ENCODE measurements at places on chromosomes 6 and 20.
A peak's percentile ranks its signal among the peaks of the same experiment; 100 is the strongest.

DNA sequence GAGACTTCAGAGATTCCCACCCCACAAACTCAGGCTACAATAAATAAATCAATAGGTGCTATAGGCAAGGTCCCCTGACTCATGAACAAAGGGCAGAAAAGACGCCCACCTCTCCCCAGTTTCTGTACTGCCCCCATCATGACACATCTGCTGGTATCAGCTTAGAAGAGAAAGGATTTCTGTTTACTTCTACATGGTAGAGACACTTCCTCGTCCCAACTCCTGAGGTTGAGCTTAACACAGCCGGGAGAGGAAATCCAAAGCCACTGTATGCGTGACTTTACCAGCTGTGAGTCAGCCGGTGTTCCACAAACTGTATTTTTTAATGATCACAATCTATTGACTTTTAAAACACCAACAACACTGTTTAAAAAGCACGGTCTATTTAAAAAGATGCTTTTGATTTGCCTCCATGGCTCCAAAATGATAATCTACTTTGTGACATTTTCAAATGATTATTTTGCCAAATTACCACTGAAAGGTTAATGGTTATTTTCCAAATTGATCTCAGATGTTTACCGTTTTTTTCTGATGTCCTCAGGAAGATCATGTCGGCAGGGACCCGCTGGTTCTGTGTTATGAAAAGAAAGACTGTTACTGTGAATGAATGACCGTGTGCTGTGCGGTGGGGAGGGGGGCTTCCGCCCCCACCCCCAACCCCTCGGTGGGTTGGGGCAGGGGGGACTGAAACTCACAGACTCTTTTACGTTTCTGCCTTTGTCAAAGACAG lies 72.5 kb downstream of the ATP9A start:
- DNase-seq: no peak

GRCh38 chr6:131651782-131652181 lies 14.7 kb downstream of the ENPP3 start:
- DNase-seq: no peak

- DNase-seq: no peak
These were observed 41.1 kb downstream of the ROS1 start for GRCh38 chr6:117384659-117385058.

- DNase-seq: no peak
These were observed 1.7 kb downstream of the CDK19 start for GRCh38 chr6:110813338-110814101.

DNA sequence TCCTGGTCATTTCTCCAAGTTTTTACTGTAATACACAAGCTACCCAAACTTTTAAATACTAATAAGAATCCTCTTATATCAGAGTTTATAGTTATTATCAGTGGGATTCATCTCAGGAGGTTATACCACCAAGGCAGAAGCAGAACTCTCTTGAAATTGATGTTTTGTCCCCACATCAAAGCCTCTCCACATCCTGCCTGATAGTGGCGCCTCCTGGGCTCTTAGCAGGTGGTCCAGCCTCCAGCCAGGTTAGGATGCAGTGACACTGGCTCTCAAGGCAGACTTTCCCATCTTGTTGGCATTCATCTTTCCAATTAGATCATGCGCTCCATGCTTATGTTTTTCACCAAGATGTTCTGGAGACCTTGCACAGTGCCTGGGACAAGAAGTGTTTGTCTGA lies 81.8 kb upstream of the INSM1 start:
- no peak for DNase-seq

- DNase-seq: no peak
These were observed 11.0 kb upstream of the TCP11 start for GRCh38 chr6:35152067-35152707.

GRCh38 chr6:105319331-105319730 lies 83.6 kb downstream of the PREP start:
- DNase-seq: no peak

DNA sequence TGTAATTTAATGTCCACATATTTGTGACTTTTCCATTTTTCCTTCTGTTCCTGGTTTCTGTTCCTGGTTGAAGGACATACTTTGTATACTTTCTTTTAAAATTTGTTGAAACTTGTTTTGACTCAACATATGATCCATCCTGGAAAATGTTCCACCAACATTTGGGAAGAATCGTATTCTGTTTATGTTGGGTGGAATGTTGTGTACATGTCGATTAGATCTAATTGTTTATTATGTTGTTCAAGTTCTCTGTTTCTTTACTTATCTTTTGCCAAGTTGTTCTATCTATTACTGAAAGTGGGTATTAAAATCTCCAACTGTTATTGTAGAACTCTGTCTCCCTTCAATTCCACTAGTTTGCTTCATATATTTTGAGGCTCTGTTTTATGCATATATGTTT lies 27.7 kb upstream of the DUSP22 start:
- DNase-seq: no peak

GRCh38 chr20:32051720-32052089 lies 337 bp upstream of the HCK start:
- no peak for DNase-seq

GRCh38 chr6:66866801-66867200 lies 1159.8 kb upstream of the EYS start:
- no peak for DNase-seq

- DNase-seq: peak; percentile 84
These were observed 72.3 kb downstream of the BTBD9 start for GRCh38 chr6:38567436-38567835.

DNA sequence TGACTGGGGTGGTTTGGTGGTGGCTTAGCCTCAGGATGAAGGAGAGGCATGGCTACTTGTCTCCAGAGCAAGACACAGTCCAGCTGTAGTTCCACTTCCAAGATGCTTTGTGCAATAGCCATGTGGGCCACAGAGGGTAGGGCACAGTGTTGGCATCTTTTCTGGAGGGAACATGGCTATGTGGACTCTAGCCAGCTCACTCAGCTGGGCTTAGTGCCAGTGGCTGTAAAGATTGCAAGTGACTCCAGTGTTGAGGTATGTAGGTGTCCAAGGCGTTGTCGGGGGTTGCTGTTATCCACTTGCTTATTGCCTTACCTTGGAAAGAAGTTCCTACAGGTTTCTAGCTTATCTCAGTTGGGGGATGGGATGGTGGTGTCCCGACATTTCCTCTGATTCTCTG lies 233.4 kb downstream of the CD109 start:
- DNase-seq: no peak

DNA sequence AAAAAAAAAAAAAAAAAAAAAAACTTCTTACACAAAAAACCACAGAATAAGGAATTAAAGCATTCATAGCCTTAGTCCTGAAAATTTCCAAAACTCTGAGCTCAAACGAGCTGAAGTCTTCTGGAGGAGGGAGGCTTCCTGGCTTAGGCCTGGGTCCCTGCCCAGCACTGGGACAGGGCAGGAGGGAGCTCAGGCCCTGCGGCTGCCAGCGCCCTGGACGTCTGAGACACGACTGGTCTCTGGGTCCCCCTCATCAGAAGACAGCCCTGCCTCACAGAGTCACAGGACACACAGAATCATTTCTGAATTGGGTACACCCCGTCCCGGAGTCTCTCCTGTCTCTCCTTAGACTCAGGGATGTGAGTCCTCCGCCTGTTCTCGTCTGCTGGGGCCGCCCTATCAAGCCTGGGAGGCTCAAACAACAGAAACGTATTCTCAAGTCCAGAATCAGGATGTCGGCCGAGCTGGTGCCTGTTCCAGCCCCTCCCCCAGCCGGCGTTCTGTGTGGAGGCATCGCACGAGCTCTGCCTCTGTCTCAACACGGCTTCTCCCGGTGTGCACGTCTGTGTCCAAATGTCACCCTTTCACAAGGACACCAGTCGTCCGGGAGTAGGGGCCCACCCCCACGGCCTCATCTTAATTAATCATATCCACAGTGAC lies 39.4 kb downstream of the ZBTB46 start:
- DNase-seq: no peak

DNA sequence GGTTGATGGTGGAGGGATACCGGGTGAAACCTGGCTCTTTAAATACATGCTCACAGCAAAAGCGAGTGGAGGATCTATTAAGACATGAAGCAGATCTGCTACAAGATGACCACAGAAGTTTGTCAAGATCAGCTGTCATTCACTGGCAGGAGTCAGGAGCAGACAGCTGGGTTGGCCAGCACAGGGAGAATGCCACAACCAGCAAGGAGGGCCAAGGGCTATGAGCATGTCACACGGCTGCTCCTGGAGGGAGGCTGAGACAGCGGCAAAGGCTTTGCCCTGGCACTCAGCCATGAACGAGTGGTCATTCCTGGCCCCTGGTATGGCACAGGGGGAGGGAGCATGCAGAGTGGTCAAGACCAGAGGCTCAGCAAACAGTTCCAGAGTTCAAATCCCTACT lies 77.6 kb downstream of the POPDC3 start:
- no peak for DNase-seq

DNA sequence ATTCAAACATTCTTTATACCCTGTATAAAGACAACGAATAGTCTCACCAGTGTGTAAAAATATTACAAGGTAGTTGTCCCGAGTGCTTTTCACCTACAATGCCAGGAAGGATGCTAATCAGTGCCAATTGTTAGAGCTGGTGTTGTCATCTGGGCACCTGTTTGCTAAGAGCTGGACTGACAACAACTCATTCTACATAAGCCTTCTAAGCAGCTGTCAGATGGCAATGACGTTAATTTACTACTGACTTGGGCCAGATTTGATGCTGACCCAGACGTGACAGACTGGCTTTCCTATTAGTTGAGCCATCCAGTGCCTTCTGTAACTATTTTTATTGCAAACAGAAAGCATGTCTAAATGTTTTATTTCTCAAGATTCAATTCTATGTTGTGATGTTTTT lies 355.2 kb downstream of the ADGRB3 start:
- DNase-seq: no peak

GRCh38 chr6:158531566-158531965 lies 28.3 kb upstream of the TMEM181 start:
- DNase-seq: no peak

DNA sequence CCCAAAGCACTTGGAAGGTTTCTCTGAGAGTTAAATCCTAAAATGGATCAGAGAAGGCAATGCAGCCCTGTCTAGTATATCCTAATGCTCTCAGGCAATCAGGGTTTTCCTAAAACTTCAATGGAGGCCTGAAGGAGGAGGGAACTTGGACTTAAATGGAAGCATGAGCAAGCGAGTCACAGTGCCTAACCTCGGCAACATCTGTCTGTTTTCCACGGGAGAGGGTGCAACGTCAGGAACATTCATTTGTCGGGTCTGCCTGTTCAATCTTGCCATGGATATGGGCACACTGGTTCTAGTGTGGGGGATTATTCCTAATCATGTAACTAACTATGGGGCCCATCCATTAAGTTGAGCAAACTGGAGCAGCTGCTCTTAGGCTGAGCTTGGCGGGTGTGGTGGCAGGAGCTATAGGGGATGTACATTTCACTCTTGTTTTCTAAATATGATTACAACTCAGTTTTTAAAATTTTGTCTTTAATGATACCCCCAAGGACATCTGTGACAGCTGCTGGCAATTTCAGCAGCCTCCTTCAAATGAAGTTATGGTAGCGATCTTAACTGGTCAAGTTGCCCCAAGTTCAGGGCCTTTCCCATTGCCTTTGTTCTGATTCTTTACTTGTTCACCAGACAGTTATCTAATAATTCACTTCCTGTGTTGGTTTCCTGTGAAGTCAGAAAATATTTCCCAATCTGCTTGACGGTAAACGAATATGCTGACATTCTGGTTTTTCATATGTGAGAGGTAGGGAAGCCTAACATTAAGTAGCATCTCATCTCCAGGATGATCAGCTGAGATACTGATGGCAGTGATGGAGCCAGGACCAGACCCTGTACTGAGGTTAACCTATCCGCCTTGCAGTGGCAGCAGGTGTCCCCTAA lies 21.6 kb downstream of the DSE start:
- DNase-seq: no peak

DNA sequence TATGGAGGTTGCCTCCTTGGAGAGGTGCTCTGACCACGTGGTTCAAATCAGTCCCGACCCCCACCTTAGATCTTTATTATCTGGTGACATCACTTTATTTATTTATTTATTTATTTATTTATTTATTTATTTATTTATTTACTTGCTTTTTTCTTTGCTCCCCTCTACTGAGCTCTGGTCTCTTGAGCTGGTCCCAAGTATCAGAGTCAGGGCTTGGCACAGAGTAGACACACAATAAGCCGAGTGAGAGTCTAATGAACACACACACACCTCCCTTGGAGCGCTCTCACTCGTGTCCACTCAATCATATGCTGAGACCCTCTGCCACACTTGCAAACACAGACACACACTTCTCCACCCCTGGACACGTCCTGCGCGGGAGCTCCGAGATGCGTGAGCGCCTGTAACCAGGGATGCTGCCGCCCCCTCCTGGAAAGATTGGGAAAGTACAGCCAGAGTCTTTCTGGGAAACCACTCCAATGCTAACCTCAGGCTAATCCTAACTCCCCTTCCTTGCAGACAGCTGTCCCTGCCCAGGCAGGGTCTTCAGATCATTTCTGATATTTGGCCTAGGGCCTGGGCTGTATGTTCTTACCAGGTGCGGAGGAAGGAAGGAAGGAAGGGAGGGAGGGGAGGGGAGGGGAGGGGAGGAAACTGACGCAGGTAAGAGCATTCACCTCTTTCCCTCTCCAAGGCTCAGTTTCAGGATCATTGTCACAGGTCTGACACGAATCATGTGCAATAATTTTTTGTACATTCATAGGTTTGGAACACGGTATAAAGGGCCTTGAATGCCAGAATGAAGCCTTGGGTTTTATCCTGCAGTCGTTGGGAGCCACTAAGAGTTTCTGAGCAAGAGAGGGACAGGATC lies 70.9 kb downstream of the STK35 start:
- DNase-seq: peak; percentile 48

DNA sequence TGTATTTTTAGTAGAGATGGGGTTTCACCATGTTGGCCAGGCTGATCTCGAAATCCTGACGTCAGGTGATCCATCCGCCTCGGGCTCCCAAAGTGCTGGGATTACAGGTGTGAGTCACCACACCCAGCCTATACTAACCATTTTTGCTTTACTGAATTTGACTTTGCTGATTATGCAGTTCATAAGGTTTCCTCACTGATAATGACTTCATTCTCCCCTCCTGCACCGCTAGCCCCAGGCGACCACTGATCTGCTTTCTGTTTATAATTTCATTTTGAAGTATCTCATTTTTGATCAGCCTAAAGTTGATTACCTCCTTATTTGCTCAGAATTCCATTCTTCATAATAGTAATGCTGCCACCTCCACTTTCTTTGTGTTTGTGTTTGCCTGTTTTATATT lies 48.7 kb upstream of the FAM83D start:
- no peak for DNase-seq

DNA sequence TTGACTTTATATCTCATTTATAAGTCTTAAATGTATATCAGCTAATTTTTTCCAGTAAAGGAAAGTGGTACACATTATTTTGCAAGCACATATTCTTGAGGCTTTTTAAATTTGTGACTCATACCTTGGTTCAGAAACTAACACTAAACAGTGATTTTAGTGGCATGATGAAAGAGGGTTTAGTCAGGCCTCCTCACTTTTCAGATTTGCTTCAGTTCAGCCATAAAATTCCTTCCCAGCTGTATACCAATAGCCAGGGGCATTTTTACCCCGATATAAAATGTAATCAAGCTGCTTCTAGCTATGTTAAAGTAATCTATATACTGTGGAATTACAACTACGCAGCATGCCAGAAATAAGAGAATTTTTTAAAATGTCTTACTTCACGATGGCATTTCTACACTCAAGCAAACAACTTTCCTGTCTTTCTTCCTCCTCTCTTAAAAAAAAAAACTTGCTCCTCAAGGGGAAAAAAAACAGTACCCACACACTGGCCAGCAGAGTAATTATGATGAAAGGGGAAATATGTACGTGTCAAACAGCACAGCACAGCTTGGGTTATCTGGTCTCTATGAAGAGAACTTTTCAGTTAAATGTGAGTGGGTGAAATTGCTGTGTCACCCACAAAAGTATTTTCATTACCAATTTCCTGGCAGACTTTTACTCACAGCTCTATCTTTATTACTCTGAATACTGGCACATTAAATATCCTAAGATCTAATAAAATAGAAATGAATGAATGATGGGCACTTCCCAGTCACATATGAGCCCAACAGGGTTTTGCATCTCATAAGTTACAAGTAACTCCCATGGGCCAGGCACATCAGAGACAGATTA lies 244.8 kb upstream of the TENT5A start:
- no peak for DNase-seq
